ENCODE measurements at places on chromosomes 2 and 18.

- H3K27me3 ChIP-seq: peaks cover 5% of the 10 kb centered on the region
- no peak overlapping the region for H3K4me3 ChIP-seq
- no peak overlapping the region for H3K27ac ChIP-seq
- DNase-seq: no peak
- no peaks in the 10 kb centered on the region for H3K36me3 ChIP-seq
- H3K4me1 ChIP-seq: no peaks in the 10 kb centered on the region
Measured at GRCh38 chr2:111946294-111947114, 48.1 kb downstream of the MERTK start.

- peaks cover 4% of the 10 kb centered on the region for H3K36me3 ChIP-seq
- no peaks in the 10 kb centered on the region for H3K27me3 ChIP-seq
- DNase-seq: no peak
- no peak overlapping the region for H3K4me3 ChIP-seq
- peaks cover 10% of the 10 kb centered on the region for H3K4me1 ChIP-seq
- H3K27ac ChIP-seq: no peak overlapping the region
Measured at GRCh38 chr18:76713432-76713831, 108.9 kb upstream of the ZNF236 start.

GRCh38 chr2:101325425-101325824 is 16.9 kb upstream of the RNF149 start:
- H3K36me3 ChIP-seq: no peaks in the 10 kb centered on the region
- no peaks in the 10 kb centered on the region for H3K4me1 ChIP-seq
- H3K27ac ChIP-seq: no peak overlapping the region
- H3K27me3 ChIP-seq: no peaks in the 10 kb centered on the region
- DNase-seq: no peak

GRCh38 chr2:121721926-121722325 is 14.7 kb downstream of the NIFK start:
- H3K4me1 ChIP-seq: peaks cover 7% of the 10 kb centered on the region
- H3K4me3 ChIP-seq: no peak overlapping the region
- no peak for DNase-seq
- no peak overlapping the region for H3K27ac ChIP-seq
- no peaks in the 10 kb centered on the region for H3K27me3 ChIP-seq

Measured in immature natural killer cell (primary cell).